Activated T-helper 1 cell treated with anti-CD3 and anti-CD28 coated beads, Interleukin-12 subunit alpha, Interleukin-12 subunit beta, Interleukin-2, Interleukin-4 antibody, amounts not matched to agents 30 ng/mL and 10 ng/mL and 1 ng/mL, durations not matched to agents 14 hours and 24 hours and 36 hours (primary cell): ENCODE measurements at places on chromosomes 12 and 14.

DNA sequence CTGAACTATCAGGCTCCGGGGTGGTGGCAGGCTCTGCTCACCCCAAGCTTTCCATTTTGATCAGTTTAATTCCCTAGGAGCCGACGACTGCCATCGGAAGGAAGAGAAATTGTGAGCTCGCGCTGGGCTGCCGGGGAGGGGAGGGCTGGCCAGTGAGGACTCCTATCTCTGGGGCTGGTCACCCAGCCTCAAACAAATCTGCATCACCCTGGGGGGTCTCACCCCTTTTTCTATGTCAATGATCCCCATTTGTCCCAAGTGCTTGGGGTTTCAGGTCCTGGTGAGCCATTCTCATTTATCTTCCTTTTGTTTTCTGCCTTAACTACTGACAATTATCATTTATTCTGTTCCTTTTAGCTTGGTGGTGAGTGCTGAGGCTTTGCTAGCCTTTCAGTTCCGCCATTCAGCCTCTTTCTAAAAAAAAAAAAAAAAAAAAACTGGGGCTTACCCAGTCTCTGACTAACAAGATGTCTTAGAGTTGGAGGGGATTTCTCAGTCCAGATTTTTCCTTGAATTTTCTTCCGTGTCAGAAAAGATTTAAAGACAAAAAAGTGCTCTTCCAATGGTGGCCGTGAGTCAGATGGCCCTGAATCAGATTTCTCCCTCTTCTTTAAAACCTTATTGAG lies 22.8 kb upstream of the USP44 start:
- H3K4me3 ChIP-seq, result no peak overlapping the region
- DNase-seq, result no peak
- H3K36me3 ChIP-seq, result no peaks in the 10 kb centered on the region
- peaks cover 11% of the 10 kb centered on the region for H3K27me3 ChIP-seq
- no peak overlapping the region for H3K27ac ChIP-seq
- no peaks in the 10 kb centered on the region for H3K4me1 ChIP-seq

DNA sequence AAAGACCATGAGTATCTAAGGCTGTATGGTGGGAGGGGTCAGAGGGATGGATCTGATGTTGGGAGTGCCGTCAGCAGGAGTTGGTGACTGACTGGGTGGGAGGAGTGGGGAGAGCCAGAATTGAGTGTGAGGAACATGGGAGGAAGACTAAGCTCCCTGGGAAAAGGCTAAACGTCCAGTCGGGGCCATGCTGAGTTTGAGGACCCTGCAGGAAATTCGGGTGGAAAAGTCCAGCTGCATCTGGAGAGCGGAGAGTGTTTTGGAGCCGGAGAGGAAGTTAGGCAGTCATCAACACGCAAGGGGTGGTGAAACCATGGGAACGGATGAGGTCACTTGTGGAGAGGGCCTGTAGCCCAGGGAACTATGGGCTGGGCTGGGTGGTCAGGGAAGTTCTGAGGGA lies 60.9 kb downstream of the ELK3 start:
- H3K36me3 ChIP-seq, result peaks cover 31% of the 10 kb centered on the region
- H3K27ac ChIP-seq, result peak overlapping the region; percentile 40
- H3K4me3 ChIP-seq, result no peak overlapping the region
- H3K27me3 ChIP-seq, result no peaks in the 10 kb centered on the region

DNA sequence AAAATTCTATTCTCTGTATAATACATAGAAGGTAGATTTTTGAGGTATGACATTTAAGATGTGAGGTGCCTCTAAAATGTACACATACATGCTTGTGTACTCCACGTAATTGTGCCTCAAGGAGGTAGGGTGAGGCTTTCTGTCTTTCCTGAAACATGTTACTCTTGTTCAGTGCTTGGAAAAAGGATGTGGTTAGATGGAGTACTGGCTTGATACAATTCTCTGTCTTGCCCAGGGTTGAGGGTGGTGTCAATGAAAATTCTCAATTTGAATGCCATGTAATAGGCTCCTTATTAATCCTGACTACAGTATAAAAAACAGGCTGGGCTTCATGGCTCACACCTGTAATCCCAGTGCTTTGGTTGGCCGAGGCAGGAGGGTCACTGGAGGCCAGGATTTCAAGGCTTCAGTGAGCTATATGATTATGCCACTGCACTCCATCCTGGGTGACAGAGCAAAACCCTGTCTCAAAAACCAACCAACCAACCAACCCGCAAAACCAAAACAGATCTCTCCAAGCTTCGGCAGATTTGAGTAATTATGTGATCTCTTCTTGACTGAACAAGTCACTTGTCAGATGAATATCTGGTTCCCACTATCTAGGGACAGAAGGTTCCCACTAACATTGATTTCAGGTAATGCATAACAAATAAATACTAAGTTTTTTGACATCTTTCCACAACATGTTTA lies 41.6 kb downstream of the RCOR1 start:
- H3K27ac ChIP-seq, result no peak overlapping the region
- no peaks in the 10 kb centered on the region for H3K27me3 ChIP-seq
- no peak for DNase-seq
- peaks cover 1% of the 10 kb centered on the region for H3K36me3 ChIP-seq
- peaks cover 14% of the 10 kb centered on the region for H3K4me1 ChIP-seq

GRCh38 chr12:108806346-108806745 lies 51.0 kb downstream of the SSH1 start:
- H3K36me3 ChIP-seq, result peaks cover 22% of the 10 kb centered on the region
- H3K27me3 ChIP-seq, result no peaks in the 10 kb centered on the region
- H3K4me1 ChIP-seq, result peaks cover 10% of the 10 kb centered on the region
- no peak overlapping the region for H3K4me3 ChIP-seq
- no peak overlapping the region for H3K27ac ChIP-seq
- no peak for DNase-seq

DNA sequence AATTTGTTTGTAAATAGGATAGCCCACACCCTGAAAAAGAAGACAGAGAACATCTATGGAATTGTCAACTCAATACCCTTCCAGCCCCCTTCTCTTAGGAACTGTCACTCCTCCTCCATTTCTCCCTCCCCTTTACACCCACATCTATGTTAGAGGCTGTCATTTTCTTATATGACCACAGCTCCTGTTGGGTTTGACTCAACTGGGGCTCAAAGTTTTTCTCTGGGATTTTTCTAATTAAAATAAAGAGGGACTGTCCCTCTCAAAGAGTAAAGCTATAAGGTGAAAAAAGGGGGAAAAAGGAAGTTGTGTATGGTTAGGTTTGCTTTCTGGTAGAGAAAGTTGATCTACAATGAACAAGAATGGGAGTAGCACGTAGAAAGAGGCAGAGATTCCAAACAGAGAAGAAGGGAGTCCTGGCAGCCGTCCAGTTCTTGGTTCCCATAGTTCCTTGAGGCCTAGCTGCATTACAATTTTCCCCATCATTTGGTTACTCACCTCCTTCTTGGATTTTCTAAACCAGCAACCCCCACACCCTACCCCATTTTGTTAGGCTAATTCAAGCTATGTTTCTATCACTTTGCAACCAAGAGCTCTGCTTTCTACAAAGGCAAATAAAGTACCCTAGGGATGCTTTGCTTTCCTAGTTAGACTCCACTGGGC lies 44.3 kb upstream of the STK38L start:
- H3K27ac ChIP-seq, result peak overlapping the region; percentile 13
- DNase-seq, result no peak
- H3K36me3 ChIP-seq, result peaks cover 1% of the 10 kb centered on the region
- H3K4me1 ChIP-seq, result peaks cover 20% of the 10 kb centered on the region

DNA sequence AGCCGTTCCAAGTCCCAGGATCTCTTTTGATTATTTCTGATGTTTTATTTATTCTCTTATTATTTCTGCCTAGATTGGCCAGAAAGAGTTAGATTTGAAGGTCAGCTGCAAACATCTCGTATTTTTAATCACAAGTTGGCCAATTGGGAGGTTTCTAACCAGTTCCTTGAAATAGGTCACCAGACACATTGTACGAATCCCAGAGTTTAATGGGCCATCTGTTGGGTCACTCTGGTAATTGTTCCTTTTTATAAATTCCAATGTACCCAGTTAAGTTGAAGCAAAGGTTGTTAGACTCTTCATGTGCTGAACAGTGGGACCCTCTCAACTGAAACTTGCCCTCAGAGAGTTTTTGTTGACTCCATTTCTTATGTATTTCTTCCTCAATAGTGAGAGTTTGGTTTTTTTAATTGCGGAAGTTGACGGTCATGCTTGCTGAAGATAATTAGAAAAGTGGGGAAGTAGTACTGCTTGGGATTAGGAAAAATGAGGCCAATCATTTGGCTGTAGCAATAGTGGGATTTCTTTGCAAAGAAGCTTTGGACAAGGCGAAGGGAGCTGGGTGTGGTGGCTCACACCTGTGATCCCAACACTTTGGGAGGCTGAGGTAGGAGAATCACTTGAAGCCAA lies 382.7 kb upstream of the RGS6 start:
- H3K4me1 ChIP-seq, result peaks cover 46% of the 10 kb centered on the region
- H3K27me3 ChIP-seq, result peaks cover 2% of the 10 kb centered on the region

- H3K27me3 ChIP-seq, result peaks cover 11% of the 10 kb centered on the region
- DNase-seq, result no peak
- H3K27ac ChIP-seq, result no peak overlapping the region
- H3K4me1 ChIP-seq, result no peaks in the 10 kb centered on the region
- H3K4me3 ChIP-seq, result no peak overlapping the region
Observed at GRCh38 chr12:95571369-95571768, 20.1 kb upstream of the USP44 start.

GRCh38 chr12:124848621-124849380 lies 14.9 kb downstream of the SCARB1 start:
- no peak overlapping the region for H3K4me3 ChIP-seq
- no peak for DNase-seq
- no peaks in the 10 kb centered on the region for H3K36me3 ChIP-seq
- peaks cover 2% of the 10 kb centered on the region for H3K27me3 ChIP-seq
- peaks cover 9% of the 10 kb centered on the region for H3K4me1 ChIP-seq

GRCh38 chr14:21109377-21110138 lies 8.7 kb downstream of the TMEM253 start:
- no peak overlapping the region for H3K4me3 ChIP-seq
- no peaks in the 10 kb centered on the region for H3K36me3 ChIP-seq
- peaks cover 10% of the 10 kb centered on the region for H3K4me1 ChIP-seq
- H3K27me3 ChIP-seq, result peaks cover 2% of the 10 kb centered on the region

DNA sequence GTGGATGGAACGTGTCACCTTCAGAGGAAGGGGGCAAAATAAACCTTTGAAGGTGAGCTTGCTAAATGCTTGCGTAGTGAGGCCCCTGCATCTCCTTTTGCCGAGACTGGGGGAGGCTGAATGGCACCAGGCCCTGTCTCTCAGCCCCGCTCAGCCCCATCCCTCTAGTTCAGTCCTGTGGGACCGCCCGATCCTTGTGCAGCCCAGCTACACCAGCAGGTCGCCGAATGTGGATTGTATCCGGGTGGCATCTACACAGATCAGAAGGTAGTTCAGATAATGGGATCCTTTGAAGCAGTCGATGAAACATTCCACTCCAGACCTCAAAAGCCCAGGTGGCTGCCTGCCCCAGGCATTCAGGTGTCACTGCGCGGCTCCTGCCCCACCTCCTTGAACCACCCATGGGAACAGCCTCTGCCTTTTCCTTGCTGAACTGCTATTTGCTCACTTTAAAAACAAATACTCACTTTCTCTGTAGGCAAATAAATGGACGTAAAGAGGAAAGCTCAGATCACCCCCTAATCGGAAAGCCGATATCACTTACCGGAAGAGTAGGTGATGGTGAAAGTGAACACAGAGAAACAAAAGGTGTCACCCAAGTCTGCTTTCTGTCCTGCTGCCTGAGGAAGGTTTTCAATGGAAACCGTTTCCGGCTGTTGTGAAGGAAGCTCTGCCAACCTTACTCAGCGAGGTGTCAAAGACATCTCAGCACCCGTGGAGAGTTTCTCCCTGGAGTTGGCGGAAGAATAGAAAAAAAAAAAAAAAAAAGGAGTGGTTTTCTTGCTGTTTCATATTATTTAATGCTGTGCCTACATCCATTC lies 100.3 kb upstream of the NCOR2 start:
- H3K4me3 ChIP-seq, result no peak overlapping the region
- DNase-seq, result no peak
- no peaks in the 10 kb centered on the region for H3K27me3 ChIP-seq
- no peaks in the 10 kb centered on the region for H3K4me1 ChIP-seq
- H3K36me3 ChIP-seq, result no peaks in the 10 kb centered on the region

- H3K36me3 ChIP-seq, result no peaks in the 10 kb centered on the region
- H3K27me3 ChIP-seq, result peaks cover 3% of the 10 kb centered on the region
- H3K27ac ChIP-seq, result no peak overlapping the region
- H3K4me1 ChIP-seq, result no peaks in the 10 kb centered on the region
- H3K4me3 ChIP-seq, result no peak overlapping the region
Observed at GRCh38 chr12:105072888-105073488, 11.3 kb downstream of the ALDH1L2 start.

GRCh38 chr14:68621400-68622365 lies 171.2 kb downstream of the ZFP36L1 start:
- no peaks in the 10 kb centered on the region for H3K27me3 ChIP-seq
- no peak overlapping the region for H3K4me3 ChIP-seq
- DNase-seq, result no peak
- H3K36me3 ChIP-seq, result peaks cover 14% of the 10 kb centered on the region
- no peaks in the 10 kb centered on the region for H3K4me1 ChIP-seq

DNA sequence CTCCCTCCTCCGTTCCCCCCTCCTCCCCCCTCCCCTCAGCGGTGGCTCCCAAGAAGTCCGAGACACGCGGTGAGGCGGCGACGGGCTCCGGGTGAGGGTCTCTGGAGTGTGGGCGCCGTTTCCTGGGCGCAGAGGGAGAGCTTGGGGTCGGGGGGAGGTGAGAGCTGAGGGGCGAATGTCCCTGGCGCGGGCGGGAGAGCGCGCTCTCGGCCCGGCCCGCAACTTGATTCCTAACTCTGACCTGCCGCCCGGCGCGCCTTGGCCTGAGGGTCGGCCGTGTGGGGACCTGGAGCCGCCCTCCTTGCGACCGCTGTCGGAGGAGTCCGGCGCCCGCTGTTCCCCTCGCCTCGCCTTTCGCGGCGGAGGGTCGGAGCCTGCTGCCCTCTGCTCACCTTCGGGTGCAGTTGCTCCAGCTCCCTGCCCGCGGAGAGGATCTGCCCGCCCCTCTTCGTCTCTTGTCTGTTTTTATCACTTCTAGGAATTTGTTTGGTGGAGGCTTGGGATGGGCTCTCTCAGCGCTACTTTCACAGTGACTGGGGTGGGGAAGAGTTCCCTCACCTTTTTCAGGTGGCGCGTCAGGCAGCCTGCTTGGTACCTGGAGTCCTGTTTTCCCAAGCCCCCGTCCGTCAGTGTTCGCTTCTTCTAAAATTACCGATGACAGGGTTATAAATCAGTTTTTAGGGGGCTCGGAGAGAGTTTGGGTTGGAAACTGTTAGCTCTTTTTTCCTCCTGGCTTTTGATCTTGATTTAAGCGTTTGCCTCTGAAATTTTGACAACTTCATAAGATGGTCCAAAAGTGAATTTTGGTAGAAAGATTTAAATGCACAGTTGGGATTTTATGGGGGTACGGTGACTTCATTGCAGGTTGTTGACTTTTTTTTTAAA lies 495 bp downstream of the ADIPOR2 start:
- peak; percentile 25 for DNase-seq
- H3K4me3 ChIP-seq, result peak overlapping the region; percentile 99
- peaks cover 2% of the 10 kb centered on the region for H3K27me3 ChIP-seq
- peaks cover 19% of the 10 kb centered on the region for H3K36me3 ChIP-seq
- peak overlapping the region; percentile 96 for H3K27ac ChIP-seq
- peaks cover 56% of the 10 kb centered on the region for H3K4me1 ChIP-seq

GRCh38 chr14:100871234-100872186 lies 32.0 kb downstream of the RTL1 start:
- H3K4me1 ChIP-seq, result no peaks in the 10 kb centered on the region
- no peak for DNase-seq
- no peak overlapping the region for H3K4me3 ChIP-seq
- H3K27me3 ChIP-seq, result no peaks in the 10 kb centered on the region

GRCh38 chr12:89106950-89107349 lies 245.4 kb downstream of the DUSP6 start:
- H3K4me3 ChIP-seq, result no peak overlapping the region
- no peaks in the 10 kb centered on the region for H3K4me1 ChIP-seq

GRCh38 chr14:69097974-69098373 lies 54.9 kb downstream of the DCAF5 start:
- H3K4me1 ChIP-seq, result peaks cover 19% of the 10 kb centered on the region
- no peak for DNase-seq
- no peak overlapping the region for H3K4me3 ChIP-seq
- H3K36me3 ChIP-seq, result peaks cover 7% of the 10 kb centered on the region

GRCh38 chr12:82555699-82556098 lies 131.0 kb upstream of the TMTC2 start:
- H3K4me3 ChIP-seq, result no peak overlapping the region
- no peak for DNase-seq
- no peaks in the 10 kb centered on the region for H3K4me1 ChIP-seq
